Ammon's horn (tissue), 1 donor: ENCODE measurements at places on chromosomes 1 and 21.

- DNase-seq: no peak
These were observed 16.5 kb upstream of the OR2B11 start for GRCh38 chr1:247474367-247474766.

DNA sequence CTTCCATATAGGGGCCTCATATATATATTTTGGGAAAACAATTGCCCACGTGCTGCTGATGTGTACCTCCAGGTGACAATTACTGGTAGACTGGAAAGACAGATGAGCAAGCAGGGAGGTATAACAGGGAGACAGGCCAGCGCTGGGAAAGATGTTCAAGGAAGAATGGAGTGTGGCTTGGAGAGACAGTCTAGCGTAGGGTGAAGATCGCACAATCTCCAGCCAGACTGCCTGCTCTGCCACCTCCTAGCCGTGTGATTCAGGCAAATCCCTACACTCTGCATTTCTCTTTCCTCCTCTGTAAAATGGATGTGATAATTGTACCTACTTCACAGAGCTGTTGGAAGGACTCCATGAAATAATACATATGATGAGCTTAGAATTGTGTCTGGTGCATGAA is 66.1 kb downstream of the TMCO4 start:
- no peak for DNase-seq

GRCh38 chr21:38494251-38494642 is 4.0 kb downstream of the ERG start:
- no peak for DNase-seq

DNA sequence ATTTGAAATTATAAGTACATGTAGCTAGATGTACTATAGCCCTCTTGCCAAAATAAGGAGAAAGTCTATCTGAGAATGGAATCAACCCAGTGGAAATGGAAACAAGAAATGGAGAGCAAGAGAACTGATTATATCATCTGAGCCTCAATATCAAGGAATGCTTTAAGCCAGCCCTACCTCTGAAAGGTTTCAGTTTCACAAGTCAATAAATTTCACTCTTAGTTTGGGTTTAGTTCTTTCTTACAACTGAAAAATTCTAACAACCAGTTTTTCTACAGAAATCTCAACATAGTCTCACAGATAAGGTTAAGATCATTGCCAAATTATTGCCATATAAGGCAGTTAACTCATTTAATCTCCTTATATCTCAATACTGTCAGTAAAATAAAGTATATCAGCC is 80.0 kb downstream of the EPS15 start:
- DNase-seq: no peak

DNA sequence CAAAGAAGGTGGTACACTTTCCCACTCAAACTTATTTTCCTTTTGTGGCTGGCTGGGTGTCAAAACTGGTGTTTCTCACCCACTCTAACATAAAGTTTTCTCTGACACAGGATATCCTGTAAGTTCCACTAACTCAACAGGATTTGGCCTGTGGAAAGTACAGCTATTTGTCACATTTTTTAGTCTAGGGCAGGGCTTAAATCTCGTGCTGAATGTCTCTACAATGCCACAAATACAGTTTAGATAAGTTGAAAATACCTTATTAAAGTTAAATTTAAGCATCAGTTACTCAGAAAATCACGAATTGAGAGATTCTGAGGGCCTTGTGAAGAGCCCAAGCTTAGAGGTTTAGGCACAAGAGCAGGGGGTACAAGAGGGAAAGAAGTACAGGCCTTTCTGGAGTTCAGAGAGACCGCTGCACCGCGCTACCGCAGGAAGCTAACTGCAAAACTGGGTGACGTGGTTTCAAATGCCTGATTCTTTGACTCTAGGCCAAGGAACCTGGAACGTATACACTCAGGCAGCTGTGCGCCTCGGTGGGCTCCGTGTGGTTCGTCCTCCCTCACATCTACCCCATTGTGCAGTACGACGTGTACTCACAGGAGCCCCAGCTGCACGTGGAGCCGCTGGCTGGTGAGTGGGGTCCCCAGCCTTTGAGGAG is 23.4 kb upstream of the PWP2 start:
- no peak for DNase-seq

- no peak for DNase-seq
These were observed 29.0 kb downstream of the ATP2B4 start for GRCh38 chr1:203655671-203656070.

- peak; percentile 26 for DNase-seq
These were observed 70.1 kb downstream of the CASZ1 start for GRCh38 chr1:10726355-10726754.

DNA sequence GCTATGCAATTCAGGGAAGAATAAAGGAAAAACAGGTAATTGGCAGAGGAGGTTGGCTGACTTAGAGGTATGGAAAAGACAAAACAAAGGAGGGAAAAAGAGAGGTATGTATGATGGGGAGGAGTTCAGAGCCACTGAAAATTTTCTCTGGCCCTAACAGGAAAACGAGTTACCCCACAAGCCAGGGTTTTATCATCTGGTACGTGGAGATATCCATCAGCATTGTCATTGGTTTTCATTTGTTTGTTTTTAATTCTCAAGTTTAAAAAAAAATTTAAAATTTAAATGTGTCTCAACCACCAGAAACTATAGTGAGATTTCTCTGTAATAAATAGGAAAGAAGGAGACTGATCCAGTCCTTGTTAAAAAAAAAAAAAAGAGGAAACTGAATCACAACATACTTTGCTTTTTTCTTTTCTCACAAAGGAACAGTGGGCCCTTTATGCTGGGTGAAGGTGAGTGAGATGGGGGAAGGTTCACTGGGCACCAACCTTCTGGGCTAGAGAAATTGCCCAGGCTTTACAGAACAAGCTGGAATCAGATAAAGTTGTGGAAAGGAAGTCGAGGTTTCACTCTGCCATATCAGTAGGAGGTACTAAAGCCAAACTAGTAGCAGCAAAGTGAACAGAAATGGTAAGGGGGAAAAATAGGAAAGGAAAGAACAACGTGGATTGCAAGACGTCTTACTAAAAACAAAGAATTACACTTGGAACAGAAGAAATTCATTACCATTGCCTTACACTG is 2.7 kb downstream of the IFNAR2 start:
- DNase-seq: no peak

DNA sequence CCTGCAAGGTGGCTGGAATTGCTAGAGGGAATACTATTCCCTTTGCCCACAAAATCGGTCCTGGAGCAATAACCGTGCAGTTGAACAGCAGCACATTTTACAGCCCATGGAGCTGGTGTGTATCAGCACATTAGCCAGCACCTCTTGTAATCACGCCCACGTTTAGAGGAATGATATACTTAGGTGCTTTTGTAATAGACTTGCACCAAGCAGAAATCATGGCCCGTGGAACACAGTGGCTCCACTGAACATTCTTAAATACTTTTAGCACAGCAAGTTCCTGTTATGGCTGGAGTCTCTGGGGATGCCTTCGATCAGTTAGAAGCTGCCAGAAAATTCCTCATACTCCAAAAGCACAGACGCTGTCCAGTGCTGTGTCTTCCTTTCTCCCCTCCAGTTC is 218.1 kb upstream of the FAM78B start:
- no peak for DNase-seq

DNA sequence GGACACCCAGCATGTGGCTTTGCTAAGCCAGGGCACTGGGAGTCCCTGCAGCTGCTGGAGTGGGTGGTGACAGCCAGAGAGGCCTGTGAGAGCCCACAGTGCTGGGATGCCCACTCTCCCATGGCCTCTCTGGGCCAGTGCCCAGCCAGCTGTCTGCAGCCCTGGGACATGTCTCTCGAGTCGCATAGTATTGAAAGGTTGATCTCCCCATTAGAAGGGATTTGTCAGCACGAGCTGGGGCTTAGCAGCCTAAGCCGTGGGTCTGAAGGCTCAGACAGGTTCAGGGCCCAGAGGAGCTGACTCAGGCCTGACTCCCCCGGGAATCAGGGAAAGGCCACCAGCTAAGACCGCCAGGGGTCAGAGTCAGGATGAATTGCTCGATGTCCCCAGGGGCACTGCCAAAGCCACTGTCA is 53.5 kb downstream of the FOXD2 start:
- DNase-seq: no peak

- DNase-seq: no peak
These were observed 1.2 kb downstream of the CHRM3 start for GRCh38 chr1:239387304-239388158.

GRCh38 chr1:118262865-118263264 is 77.8 kb upstream of the SPAG17 start:
- no peak for DNase-seq

DNA sequence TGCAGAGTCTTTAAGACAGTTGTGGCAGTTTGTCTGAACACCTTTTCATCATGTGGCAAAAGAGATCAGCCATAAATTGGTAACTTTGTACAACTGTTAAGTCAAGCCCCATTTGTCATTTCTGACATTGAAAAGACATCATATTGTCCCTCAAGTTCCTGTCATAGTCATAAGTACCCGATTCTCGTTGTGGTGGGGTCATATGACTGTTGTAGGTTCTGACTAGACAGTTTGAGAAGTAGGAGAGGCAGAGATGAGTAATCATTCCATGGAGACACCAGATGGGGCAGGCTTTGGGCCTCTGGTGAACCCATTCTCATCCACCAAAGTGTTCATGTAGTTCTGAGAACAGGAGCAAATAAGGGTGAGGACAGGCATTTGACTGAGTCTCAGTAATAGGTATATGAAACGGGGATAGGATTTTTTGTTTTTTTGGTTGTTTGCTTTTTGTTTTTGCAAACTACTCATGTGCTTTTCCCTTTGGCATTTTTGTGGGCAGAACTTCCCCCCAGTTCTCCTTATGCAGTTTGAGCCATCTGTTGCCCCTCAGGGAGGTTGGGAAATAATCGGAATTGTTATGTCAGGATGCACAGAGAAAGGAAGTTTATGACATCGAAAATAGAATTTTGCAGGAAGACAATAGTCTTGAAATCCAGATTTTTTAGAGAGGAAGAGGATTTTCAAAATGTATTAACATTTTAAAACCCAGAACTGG is 86.9 kb upstream of the KCNE2 start:
- DNase-seq: peak; percentile 16

DNA sequence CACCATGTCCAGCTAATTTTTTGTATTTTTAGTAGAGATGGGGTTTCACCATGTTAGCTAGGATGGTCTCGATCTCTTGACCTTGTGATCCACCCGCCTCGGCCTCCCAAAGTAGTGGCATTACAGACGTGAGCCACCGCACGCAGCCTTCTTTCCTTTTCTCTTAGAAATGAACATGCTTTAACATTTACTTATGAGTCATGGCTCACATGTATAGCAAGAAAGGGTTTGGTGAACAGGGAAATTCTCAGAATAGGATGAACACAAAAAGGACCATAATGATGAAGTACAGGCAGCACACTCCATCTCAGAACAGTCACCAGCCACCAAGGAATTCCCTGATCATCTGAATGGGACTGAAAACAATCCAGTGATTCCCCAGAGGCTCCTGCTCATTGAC is 9.4 kb upstream of the VAMP4 start:
- DNase-seq: no peak

DNA sequence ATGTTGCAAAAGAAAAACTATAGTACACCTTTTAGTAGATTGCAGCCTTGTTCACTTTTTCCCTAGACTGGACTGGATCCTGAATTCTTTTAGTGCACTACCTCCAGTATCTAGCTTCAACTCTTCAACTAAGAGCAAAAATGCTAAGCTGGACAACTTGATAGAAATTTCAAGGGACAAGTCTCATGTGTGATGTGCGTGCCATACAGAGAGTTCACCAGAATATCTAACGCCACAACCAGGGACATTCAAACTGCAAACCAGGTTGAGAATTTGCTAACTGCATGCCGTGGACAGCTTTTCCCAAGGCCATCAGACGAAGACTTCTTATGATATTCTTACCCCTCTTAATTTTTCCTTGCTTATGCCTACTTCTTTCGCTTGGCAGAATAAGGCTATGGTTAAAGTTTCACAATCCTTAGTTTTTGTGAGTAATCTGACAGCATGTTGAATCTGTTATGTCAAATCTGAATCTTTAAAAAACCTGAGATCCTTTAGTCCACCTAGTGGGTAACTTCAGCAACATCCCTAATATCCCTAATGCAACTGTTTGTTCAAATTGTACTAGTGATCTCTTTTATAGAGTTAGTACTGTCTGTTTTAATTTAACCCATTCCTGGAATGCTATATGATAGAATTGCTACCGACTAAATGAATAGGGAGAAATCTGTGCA is 66.4 kb downstream of the DDAH1 start:
- no peak for DNase-seq

- DNase-seq: no peak
These were observed 430.2 kb downstream of the OMA1 start for GRCh38 chr1:58116284-58116683.

DNA sequence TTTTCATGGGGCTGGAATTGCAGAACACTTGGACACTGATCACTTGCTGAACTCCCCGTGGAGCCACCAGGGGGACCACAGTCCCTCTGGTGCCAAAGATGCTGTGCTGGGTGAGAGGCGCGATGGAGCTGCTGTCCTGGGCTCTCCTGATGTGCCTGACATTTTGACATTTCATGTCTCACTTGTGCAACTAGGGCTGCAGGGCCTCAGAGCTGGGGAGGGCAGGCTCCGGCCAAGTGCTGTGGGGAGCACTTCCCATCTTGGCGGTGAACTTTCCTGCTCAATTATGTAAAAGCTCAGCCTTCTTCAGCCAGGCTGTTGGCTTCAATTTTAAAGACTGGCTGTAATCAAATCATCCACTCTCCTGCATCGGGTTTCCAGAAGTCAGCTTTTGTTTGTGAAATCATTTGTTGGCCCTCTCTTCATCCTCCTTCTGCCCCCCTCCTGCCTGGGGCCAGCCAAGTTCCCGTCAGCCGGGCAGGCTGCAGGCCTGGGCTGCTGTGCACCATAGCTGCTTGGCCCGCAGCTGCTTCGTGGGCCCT is 36.8 kb downstream of the KCNAB2 start:
- DNase-seq: no peak

- DNase-seq: no peak
These were observed 140.8 kb downstream of the PTGER3 start for GRCh38 chr1:70906800-70907199.

DNA sequence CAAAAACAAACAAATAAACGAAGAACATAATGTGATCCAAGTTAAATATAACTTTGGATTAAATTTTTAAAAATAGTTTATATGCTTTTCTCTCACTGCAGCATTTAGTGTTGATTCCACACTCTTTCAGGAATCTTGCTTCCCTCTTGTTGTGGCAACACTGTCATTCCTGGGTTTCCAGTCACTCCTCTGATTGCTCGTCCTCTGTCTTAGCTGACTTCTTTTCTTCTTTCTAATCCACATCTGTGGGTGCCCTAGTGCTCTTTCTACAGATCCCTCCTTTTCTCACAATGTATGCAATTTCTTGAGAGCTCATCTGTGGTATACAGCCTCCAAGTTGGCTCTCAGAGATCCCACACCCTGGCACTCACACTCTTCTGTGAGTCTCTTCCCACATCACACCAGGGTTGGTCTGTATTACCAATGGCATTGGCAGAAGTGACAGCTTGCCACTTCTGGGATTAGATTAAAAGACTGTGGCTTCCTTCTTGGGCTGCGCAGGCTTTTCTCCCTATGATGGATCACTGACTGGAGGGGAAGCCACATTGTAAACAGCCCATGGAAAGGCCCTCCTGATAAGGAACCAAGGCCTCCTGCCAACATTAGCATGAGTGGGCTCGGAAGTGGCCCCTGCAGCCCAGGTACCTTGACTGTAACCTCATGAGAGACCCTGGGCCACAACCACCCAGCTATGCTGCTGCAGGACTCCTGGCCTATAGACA is 11.5 kb upstream of the MYOC start:
- DNase-seq: no peak
